CD4-positive, alpha-beta T cell treated with Interleukin-2 at 100 ng/mL for 4 hours (primary cell): ENCODE measurements at places on chromosomes 1 and 21.
A peak's percentile ranks its signal among the peaks of the same experiment; 100 is the strongest.

- DNase-seq, result no peak
Observed at GRCh38 chr1:161492827-161493226, 12.4 kb upstream of the FCGR2A start.

DNA sequence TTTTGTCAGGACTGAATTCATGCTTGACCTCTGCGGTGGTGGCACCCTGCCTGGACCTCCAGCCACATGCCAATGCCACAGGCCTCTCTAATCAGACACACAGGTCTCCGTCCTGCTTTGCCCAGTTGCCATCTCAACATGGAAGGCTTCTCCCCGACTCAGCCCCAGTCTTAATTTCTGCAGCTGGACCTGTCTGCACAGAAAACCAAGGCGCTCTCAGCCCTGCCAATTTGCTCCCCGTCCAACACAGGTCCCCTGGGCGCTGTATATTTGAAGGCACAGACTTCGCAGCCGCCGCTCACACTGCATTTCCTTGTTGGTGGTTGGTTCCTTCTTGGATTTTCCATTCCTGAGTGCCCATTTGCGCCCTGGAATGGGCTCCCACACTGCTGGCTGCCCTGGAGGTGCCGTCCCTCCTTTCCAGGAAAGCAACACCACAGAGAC, 28.0 kb upstream of the PLEKHG5 start:
- DNase-seq, result no peak

GRCh38 chr1:96363826-96364225, 357.8 kb upstream of the PTBP2 start:
- no peak for DNase-seq

DNA sequence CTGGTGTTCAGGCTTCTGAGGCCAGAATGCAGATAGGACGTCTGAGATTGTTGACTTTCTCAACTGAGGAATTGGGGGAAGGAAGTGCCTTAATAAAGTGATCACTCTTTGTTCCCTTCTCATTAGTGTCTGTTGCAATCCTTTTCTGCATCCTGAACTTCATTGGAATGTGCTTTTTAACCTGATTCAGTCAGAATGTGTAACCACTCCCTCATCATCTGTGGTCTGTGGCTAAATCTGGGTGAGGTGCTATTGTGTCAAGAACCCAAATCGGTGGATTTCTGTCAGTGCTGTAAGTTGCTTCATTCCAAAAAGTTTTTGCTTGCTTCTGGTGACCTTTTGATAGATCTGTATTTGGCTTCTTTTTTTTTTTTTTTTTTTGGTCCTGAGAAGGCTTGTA, 38.2 kb downstream of the ARID1A start:
- DNase-seq, result peak; percentile 55

- no peak for DNase-seq
Observed at GRCh38 chr1:11355559-11356475, 82.8 kb downstream of the UBIAD1 start.

- no peak for DNase-seq
Observed at GRCh38 chr1:15123270-15123669, 30.3 kb upstream of the TMEM51 start.

- DNase-seq, result no peak
Observed at GRCh38 chr1:215890438-215890837, 323.3 kb downstream of the KCTD3 start.

GRCh38 chr1:102546251-102546650, 549.5 kb upstream of the OLFM3 start:
- no peak for DNase-seq

GRCh38 chr1:230737622-230738262, 9.4 kb upstream of the CAPN9 start:
- no peak for DNase-seq

DNA sequence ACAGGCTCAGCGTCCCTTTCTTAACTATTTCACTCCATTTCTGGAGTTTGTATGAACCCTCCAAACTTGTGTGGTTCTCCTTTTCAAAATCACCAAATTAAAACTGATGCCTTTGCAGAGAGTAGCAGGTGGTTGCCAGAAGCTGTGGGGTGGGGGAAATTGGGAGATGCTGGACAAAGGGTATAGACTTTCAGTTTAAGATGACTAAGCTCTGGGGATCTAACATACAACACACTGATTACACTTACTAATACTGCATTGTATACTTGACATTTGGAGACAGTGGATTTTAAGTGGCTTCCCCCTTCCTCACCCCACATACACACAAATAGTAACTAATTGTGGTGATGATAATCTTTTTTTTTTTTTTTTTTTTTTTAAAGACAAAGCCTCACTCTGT, 11.1 kb upstream of the SCYL3 start:
- DNase-seq, result no peak

GRCh38 chr1:228096416-228097332, 6.5 kb downstream of the C1orf35 start:
- no peak for DNase-seq

- DNase-seq, result no peak
Observed at GRCh38 chr21:27301220-27301619, 334.3 kb upstream of the ADAMTS5 start.

DNA sequence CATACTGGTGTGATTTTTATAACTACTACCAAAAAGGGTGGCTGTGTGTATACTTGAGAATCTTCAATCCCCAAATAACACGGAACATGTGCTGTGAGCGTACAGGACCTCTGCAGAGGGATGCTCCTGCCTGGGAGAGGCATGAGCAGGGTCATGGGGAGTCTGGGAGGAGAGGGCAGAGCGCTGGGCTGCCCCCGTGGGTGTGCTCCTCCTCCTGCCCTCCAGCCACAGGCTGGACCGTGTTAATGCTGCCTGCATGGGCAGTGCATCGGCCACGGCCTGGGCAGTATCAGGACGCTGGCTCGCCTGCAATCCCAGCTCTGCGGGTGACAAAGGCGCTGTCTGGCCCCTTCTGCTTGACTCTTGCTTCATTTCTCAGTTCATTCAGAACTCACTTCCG, 6.2 kb downstream of the CEP104 start:
- no peak for DNase-seq

- DNase-seq, result no peak
Observed at GRCh38 chr1:63746129-63746864, 27.5 kb upstream of the ROR1 start.

- DNase-seq, result no peak
Observed at GRCh38 chr1:41695118-41695745, 210.7 kb upstream of the EDN2 start.

- no peak for DNase-seq
Observed at GRCh38 chr1:224751624-224752311, 135.7 kb downstream of the CNIH3 start.
